Activated CD4-positive, alpha-beta T cell treated with anti-CD3 and anti-CD28 coated beads, Interleukin-2, amount 50 U/mL, for 48 hours (primary cell): ENCODE measurements at places on chromosomes 4 and X.

- DNase-seq = no peak
Observed at GRCh38 chrX:112865464-112866025, 24.9 kb upstream of the AMOT start.

- DNase-seq = no peak
Observed at GRCh38 chr4:170425521-170426143, 335.9 kb upstream of the AADAT start.

DNA sequence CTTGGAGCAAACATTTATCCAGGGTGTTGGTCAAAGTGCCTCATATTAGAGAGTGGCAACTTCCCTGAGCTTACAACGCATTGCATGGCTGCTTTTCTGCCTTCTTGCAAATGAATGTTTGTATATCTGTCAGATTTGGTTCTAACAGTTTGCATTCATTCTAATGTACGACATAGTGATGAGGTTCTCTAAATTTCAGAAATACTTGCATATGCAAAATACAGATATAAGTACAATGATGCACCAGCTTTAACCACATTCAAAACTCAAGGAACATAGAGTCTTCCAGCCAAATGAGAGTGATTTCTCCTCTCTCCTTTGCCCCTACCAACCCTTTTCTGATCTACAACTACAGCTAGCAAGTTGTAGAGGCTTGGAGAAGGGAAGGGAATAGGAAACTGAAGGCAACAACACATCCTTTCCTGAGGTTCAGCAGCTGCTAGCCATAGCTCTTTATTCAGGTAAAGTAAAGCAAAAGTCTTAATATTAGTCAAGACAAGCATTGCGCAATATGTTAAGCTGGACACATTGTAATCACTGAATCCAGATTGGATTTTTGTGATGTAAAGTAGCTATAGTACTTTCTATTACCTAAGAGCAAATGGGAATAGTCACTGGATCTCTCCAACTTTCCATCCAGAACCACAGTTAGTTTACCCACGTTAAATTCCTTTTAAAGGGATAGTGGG lies 6.3 kb downstream of the TKTL2 start:
- no peak for DNase-seq

DNA sequence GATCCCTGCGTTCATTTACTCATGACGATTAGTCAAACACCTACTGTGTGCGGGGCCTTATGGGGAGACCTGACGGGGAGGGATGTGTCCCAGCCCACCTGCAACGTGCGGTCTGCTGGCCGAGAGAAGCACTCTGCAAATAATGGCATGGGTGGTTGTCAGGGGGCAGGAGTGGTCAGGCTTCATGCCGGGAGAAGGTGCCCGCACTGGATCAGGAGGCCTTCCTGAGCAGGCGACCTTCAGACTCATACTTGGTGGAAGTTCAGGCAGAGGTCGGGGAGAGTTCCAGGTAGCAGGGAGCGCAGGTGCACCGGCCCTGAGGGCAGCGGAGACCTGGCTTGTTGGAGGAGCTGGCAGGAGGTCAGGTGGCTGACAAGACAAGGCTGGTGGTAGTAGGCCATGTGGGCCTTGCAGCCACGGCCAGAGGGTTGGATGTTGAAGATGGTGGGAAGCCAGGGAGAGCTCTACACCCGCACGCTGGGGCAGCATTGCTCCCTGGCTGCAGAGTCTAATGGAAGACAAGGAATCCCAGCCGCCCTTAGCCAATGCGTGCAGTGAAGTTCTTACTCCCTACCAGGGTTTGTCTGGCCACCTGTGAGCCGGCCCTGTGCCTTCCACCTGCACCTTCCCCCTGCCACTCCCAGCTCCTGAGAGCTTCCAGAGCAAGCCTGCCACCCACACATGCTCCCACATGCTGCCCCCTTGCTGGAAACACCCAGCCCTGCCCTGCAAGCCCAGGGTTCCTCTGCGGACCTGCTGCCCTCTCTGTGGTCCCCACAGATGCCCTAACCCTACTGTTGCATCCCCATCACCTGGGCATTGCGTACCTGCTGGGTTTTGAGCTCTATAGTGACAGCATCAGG lies 97.3 kb downstream of the PSAPL1 start:
- DNase-seq = no peak

DNA sequence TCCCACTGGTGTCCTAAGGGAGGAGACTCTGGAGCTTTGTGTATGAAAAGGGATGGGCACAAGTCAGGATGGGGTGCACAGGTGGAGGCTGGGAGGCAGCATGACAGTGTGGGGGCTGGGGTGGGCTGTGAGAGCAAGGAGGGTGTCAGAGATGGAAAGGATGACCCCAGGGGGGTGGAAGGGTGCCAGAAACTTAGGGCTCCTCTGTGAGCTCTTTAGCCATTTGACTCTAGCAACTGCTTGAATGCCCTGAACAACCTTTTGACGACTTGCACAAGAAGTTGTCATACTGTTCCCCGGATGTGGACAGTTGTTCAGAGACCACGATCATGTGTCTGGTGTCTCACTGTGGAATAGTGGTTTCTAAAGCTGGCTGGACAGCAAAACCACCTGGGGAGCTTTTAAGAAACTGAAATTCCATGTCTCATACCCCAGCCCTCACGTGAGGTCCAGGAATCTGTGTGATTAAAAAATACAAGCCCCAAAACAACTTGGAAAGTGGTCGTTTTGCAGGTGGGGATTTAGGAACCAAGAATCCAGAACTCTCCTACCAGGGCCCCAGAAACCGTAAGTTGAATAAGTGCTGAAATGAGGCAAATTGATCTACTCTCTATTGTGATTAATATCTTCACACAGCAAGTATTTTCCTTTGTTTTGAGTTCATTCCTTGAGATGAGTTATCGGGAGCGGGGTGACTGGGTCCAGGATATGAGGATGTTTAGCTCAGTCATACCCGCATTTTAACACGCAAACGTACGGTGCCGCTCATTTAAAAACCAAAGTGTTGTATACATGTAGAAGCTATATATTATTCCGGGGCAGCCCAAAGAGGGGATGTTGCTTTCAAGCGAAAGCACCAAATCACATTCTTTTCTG lies 3.4 kb downstream of the RHOH start:
- DNase-seq = peak; percentile 78

GRCh38 chr4:153834901-153835300 lies 46.0 kb upstream of the SFRP2 start:
- no peak for DNase-seq

DNA sequence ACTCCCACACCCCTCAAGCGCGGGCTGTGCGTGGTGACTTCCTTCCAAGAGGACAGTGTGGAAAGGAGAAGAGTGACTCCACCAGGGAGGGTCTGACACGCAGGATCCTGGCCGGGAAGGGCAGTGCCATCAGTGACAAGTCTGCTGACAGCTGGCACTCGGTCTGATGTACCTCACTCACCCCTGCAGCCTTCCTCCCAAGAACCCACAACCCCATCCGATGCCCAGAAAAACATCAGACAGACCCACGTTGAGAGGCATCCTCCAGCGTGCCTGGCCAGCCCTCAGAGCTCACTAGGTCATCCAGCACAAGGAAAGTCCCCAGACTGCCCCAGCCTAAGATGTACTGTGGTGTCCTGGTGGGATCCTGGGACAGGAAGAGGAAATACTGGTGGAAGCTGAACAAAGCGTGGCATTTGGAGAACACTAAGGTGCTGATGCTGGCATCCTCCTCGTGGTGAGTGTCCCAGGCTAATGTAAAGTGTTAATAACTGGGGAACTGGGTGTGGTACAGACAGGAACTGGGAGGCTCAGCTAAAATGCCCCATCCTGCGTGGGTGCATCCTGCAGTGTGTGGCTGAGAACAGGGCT lies 200.0 kb upstream of the PSAPL1 start:
- DNase-seq = no peak
